ENCODE measurements at places on chromosomes 7 and 10.

DNA sequence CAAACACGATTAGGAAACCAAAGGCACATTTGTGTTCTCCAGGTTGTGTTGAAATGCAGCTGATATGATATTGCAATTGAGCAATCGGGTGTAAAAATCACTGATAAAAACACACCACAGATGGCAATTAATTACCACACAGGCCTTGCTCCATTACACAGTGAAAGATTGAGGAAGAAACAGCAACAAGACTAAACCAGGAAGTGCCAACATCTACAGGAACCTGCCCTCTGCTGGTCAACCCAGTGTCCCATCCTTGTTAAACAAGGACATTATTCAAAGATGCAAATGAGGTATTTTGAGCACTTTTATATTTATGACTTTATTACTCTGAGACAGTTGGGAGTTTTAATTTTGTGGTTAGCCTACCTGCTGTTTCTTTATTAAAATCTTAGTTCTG, 765.6 kb upstream of the GHITM start:
- DNase-seq, result no peak

DNA sequence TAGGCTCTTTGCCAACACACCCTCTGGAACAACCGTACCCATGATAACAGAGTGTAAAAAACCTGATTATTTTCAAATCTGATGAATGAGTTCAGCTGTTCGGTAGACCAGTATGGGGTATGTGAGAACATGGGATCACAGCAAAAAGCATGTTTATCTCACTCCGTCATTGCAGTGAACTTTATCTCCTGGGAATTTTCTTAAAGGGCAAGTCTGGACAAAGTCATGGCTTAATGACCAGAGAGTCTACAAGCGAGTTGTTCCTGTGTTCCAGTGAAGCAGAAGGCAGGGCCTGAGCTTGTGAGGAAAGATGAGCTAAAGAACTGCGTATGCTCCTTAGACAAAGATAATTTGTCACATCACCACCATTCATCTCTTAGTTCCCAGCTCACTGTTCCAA, 219.7 kb downstream of the TRIL start:
- no peak for DNase-seq

- DNase-seq, result no peak
These were observed at the start of gene OR6B1 for GRCh38 chr7:144000020-144000419. TSS of gene OR6B1 (plus strand) at chr7:144000320. CDS start at chr7:144003997, 3,677 bp downstream.

- DNase-seq, result no peak
These were observed 133.7 kb downstream of the PIP4K2A start for GRCh38 chr10:22580711-22581110.

DNA sequence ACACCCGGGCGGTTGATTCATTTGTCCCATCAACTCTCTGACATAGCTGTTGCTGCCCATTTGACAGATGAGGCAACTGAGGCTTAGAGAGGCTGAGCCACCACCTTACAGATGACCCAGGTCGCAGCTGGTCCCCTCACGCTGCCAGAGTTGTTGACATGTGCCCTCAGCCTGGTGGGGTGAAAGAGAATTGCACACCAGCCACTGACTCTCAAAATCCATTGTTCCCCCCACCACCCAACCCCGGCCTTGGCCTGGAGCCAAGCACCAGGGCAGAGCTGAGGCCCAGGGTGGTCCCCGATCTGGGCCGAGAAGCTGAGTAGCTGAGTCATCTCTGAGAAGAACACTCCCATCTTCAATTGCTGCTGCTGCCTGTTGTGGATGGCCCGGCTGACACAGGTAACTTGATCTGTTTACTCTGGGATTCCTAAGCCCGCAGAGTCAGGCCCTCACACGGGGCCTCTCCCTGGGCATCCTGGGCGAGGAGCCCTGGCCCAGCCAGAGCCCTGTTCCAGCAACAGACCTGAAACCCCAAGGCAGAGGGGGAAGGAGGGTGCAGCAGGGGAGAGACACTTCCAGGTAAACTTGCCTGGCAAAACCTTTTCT, 27.5 kb downstream of the PVRIG start:
- no peak for DNase-seq

- no peak for DNase-seq
These were observed 3.4 kb downstream of the PRXL2A start for GRCh38 chr10:80411681-80412220.

DNA sequence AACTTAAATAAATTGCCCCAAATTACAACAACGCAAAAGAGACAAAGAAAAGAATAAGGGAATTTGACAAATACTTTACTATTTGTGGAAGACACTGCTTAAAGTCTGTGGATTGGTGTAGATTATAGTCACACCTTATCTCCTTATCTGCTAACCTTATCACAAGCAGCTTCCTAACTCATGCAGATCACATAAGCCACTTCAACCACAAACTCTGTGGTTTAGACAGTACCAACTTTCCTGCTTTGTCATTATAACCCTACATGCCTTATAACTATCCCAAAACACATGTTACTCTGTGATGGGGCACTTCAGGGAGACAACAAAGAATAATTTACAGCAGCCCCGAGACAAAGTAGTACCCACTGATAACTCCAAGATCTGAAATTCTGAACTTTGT, 41.5 kb upstream of the PPP3CB start:
- no peak for DNase-seq

DNA sequence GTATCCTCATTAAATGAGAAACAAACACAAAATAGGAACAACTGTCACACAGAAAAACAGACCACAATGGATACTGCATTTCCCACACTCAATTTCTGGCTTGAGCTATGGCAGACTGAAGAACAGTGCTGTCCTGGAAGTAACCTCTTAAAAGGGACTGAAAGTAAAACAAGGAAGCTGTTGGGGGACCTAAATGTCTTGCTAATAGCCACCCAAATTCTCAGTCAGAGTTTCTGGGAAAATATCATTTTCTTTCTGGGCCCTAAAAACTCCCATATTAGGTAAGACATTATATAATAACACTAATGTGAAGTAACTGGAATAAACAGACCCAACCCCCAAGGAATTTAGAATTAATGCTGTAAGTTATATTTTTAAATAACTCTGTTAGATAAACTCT, 80.9 kb upstream of the TFEC start:
- DNase-seq, result no peak

DNA sequence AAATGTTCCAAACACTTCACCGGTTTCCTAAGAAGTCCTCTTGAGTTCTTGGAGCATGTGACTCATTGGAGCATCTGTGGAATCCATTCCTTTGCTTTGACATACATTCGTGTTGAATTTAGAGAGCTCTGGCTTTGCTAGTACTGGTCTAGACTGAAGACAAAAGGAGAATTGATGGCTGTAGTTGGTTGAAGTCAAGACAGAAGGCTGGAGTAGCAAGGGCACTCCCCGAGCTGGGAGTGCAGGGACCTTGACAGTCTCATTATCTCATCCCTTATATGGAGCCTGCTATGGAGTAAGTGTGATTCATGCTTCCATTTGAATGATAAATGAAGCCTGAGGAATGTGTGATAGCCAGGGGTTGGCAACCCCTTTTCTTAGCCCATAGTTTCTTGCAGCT, 1249.1 kb downstream of the TYW1 start:
- no peak for DNase-seq

All from stimulated activated CD4-positive, alpha-beta T cell treated with anti-CD3 and anti-CD28 coated beads, TNF-alpha, amount 100 ng/mL, for 48 hours (primary cell).